Stimulated activated CD4-positive, alpha-beta T cell treated with anti-CD3 and anti-CD28 coated beads, TNF-alpha, amount 100 ng/mL, for 1 hour (primary cell): ENCODE measurements at places on chromosomes 6 and 20.

- DNase-seq: no peak
These were observed 90.9 kb upstream of the GCM1 start for GRCh38 chr6:53239526-53239925.

- DNase-seq: no peak
These were observed 42.2 kb downstream of the CD164 start for GRCh38 chr6:109339906-109340678.

DNA sequence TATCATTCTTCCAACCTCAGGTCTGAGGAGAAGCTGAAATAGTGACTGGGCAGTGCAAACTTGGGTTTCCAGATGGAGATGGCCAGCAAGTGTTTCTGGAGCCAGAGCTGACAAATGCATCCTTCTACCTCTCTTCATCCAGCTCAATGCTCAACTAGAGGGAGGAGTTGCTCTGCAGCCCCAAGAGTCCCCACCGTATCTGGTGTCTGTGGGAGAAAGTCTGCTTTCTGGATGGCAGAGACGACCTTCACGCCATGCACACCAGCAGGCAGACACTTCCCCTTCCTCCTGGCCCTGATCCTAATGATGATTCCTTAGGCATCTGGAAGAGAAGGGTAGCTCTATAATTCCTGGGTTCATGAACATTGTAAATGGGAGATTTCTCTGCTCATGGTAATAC lies 127.4 kb upstream of the SPACA1 start:
- DNase-seq: no peak

GRCh38 chr20:1015181-1015580 lies 13.1 kb upstream of the RSPO4 start:
- no peak for DNase-seq

DNA sequence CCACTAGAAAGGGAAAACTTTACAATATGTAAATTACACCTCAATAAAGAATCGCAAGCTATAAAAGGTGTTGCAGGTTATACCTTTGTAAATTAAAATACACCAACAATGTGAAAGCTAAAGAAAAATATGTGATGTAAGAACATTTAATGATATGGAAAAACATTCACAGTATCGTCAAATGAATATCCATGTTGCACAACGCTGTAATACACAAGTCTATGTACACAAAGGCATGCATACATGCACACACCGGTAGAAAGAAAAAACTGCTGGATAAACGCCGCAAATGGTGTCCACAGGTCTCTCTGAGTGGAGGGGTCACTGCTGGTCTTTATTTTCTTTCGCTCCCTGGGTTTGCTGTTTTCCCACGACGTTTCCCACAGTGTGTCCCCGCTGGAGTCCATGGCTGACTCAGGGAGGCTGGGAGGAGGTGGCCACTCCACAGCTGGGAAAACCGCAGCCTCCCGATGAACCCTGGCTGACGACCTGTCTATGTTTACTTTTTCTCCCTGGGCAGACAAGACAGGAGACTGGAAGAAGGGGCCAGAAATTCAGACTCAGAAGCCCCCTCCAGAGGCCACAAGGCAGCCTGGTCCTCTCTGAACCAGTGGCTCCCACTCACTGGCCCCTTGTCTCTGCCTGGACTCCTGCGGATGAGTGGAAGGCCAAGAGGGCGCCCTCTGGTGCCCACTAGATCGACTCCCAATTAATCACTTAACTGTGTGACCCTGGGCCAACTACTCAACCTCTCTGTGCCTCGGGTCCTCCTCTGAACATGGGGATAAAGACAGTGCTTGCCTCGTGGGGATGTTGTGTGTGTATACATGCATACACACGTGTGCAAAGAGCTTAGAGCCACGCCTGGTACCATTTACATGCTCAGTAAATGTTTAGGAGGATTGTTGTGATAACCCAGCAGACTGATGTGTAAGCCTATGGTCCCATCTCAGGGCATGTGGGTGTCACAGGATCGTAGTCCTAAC lies 12.8 kb upstream of the BPI start:
- DNase-seq: no peak

DNA sequence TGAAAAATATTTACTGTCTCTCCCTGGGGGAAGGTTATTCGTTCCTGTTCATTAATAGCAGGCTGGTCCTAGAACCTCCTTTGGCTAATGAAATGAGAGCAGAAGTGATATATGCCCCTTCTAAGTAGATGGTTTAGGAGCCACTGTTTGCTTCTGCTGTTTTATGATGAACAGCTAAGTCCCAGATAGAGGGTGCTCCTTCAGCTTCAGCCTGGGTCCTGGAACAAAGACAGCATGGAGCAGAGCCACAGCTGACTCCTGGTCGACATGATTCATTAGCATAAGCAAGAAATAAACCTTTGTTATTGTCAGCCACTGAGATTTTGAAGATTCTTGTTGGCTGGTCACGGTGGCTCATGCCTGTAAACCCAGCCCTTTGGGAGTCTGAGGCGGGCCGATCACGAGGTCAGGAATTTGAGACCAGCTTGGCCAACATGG lies 47.8 kb upstream of the ARMC2 start:
- no peak for DNase-seq

DNA sequence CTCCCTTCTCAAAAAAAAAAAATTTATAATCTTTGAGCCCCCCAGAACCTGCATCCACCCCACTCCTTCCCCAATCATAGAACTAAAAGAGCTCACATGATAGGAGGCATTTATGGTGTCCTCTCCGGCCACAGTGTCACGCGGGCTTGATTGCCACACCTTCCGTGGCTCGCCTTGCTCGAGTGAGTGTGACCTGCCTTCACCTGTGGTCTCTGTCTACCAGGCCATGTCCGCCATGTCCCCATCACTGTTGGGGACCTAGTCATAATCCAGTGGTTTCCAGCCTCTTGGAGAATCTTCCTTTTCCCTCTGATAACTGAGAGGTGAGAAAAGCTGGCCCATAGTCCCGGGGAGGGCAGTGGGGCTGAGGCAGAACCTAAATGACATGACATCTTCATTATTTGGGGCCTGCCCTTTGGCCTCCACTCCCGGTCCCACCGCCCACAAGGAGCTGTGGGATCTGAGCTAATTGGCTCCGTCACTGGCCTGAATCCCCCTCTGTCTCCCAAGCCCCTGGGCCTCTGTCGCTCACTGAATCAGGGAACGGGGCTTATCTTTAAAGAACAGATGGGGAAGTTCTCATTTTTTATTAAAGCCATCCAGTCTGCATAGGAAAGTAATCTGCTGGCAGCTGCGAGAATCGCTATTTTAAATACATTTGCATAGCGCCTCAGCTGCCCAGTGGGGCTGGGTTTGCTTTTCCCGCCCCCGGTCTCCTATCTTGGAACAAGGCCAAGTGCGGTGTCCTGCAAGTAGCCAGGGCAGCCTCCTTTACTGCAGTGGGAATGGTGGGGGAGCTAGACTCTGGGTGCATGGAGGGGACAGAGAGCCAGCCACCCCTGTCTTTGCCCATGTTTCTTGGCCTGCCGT lies 197.6 kb upstream of the PMEPA1 start:
- no peak for DNase-seq

- DNase-seq: no peak
These were observed 87.4 kb upstream of the PLCB4 start for GRCh38 chr20:8981482-8981881.

- no peak for DNase-seq
These were observed 153.8 kb downstream of the ERMARD start for GRCh38 chr6:169905041-169905807.

- no peak for DNase-seq
These were observed 63.9 kb upstream of the PDE10A start for GRCh38 chr6:165726965-165727381.

DNA sequence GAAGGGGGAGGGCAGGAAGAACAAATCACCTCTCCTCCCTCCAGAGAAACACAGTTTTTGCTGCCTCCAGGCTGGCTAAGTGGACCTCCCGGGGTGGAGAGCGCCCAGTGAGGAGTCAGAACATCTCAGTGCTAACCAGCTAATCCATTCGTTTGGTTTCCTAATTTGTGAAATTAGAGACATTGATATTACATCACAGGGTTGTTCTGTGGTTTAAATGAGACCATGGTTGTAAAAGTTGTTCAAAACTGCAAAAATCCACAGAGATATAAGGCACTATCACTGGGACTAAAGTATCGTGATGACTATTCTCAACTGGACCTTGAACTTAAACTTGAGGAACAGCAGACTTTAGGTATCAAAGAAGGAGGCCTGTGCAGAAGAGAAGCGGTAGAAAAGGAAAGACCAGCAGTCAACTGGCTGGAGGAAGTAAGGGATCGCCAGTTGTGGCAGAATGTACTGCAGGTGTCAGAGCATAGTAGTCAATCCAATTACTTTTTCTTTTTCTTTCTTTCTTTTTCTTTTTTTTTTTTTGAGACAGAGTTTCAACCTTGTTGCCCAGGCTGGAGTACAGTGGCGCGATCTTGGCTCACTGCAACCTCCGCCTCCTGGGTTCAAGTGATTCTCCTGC lies 33.9 kb downstream of the RIPOR2 start:
- DNase-seq: no peak

GRCh38 chr6:33861722-33862121 lies 57.9 kb upstream of the MLN start:
- no peak for DNase-seq

DNA sequence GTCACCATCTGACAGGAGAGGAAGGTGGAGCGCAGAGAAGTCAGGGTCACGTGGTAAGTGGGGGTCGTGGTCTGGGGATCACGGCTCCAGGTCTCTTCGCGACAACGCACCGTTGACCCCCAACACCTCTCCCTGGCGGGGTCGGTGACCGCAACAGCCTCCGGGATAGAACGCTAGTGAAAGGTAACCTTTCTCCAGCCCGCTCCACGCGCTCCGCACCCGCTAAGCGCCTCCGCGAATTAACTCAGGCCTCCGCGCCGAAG lies 600 bp upstream of the SYNJ2 start:
- no peak for DNase-seq

DNA sequence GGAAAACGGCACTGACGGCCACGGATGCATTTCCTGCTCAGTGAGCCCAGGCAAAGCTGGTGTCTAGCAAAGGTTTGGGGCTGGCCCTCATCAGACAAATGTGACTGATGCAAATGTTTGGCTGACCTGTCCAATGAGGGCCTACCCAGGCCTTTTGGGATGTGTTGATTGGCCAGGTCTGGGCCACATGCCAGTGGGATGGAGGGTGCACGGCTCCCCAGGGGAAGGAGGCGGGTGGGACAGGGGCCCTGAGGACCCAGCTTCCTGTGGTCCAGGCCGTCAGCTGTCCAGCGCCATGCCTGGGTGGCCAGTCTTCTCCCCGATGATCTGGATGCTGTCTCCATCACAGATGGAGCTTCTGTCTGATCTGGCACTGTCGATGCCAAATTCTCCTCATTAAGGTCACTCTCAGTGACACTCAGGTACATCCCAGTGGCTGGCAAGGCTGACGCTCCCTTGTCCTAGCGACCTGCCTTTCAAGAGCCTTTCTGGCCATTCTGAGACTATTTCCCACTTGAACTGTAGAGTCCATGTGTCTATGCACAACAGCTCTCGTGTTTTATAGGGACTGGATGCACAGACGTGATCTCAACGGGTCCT lies 43.0 kb downstream of the NTSR1 start:
- DNase-seq: no peak

GRCh38 chr6:13689511-13690256 lies 22.0 kb downstream of the RANBP9 start:
- DNase-seq: no peak

- no peak for DNase-seq
These were observed 38.2 kb upstream of the ZBP1 start for GRCh38 chr20:57658447-57658832.

DNA sequence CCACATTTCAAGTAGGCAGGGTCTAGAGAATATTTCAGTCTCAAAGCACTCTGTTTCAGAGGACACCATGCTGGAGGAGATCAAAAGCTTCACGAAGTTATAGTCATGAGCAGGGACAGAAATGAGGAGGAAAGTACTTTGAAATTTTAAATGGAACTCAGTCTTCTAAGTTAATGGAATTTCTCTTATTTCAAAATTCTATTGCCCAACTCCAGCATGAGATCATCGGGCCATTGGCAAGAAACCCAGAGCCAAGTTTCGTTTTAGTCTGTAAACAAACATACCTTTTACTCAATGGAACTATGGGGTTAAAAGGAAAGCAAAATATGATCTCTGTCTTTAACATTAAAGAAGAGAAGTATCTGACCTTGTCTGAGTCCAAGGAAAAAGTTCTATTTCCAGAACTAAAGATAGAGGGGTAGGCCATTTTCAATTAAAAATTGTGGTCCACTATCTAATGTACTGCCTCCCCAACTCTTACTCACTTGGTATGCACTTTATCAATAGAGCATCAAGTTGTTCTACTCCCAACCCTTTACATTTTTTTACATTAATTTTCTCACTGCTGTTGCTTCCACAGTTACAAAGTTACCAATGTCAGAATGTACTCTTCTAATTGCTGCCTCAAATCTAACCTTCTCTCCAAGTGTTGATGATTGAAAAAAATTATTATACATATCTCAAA lies 235.3 kb upstream of the NRSN1 start:
- DNase-seq: no peak

GRCh38 chr6:159249752-159250151 lies 80.6 kb downstream of the FNDC1 start:
- no peak for DNase-seq

DNA sequence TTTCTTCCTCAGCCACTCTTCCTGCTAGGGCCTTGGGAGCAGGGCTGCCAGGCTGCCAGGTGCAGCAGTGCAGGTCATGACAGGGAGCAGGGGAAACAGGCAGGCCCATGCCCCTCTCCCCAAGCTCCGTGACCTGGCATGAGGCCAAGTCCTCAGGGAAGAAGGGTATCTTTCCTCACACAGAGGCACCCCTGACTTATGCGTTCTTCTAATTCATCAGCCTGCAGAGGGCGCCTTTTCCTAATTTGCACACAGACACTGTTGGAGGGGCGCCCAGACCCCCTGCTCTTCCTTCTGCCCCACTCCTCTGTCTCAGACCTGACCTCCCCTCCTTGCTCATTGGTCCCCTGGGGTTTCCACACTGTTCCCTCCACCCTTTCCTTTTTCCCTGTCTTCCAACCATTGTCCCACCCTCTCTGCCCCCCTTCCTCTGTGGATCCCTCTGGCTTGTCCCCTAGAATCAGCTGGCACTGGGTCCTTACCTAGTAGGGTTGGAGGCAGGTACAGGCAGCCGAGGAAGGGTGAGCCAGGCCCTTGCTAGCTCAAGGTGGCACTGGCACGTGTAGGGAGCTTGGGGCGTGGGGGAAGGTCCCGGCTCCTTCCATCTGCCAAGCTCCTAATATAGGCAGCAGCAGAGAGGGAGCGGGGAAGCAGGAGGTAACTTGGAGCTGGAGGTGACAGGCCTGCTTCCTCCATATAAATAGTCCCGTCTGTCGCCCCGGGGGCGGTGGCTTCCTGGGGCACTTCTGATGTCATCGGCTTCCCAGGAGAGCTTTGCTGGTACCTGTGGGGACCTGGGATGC lies 154.9 kb upstream of the MLN start:
- no peak for DNase-seq

DNA sequence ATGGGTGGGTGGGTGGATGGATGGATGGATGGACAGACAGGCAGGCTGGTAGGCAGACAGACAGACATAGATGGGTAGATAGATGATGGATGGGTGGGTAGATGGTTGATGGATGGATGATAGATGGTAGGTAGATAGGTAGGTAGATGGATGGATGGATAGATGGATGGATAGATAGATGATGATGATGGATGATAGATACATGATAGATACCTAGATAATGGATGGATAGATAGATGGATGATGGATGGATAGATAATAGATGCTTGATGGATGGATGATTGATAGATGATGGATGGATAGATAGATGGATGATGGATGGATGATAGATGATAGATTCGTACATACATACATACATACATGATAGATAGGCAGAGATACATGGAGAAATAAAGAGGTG lies 368.1 kb downstream of the CDH4 start:
- DNase-seq: no peak
